Left renal pelvis (tissue), 4 donors: ENCODE measurements at places on chromosomes 7 and 10. TPM values are rescaled to one million over a fixed set of nuclear protein-coding genes. Genes with fewer than 3 reads are reported as not detected.
A peak's percentile ranks its signal among the peaks of the same experiment; 100 is the strongest.

DNA sequence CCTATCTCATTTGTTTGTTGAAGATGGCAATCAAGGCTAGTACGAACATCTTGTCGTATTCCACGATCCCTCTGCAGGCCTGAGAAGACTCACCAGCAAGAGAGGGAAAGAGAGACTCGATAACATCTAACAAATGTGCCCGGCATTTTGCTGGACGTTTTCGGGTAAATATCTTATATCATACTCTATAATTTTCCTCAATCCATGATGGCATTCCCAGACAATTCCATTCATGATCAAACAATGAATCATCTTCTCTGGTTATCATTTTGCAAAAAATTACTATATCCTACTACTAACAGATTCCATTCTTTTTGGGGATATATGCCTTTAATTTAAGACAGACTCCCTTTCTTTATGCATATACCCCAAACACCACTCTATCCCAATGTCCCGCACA, 118.1 kb downstream of the TYW1B start:
- DNase-seq, result no peak

DNA sequence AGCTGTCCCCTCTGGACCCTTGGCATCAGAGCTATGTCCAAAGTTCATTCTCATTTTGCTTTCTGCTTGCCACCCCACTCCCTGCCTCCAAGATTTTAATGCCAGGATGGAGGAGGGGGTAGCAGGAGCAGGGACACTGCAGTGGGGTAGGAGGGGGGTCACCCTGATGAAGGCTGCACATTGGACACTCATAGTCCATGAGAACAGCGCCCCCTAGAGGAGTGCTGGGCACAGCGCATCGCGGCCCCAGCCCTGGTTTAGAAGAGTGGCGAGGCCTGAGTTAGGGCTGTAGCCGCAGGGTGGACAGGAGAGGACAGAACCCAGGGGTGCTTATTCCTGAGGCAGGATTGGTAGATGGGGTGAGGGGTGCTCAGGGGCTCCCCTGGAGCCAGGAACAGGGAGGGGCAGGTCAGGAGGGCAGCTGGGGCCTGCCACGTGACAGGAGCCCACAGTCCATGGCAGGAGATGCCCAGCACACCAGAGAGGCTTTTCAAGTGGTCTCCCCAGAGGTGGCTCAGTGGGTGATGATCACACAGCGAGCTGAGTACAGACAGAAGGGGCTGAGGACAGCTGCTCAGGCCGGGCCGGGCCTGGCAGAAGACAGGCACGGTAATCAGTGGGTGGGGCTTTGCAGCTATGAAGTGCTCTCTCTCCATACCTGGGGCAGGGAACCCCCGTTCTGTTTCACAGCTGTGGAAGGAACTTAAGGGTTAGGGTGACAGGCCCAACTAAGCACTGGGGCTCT, 71.4 kb downstream of the NEURL1 start:
- DNase-seq, result no peak

DNA sequence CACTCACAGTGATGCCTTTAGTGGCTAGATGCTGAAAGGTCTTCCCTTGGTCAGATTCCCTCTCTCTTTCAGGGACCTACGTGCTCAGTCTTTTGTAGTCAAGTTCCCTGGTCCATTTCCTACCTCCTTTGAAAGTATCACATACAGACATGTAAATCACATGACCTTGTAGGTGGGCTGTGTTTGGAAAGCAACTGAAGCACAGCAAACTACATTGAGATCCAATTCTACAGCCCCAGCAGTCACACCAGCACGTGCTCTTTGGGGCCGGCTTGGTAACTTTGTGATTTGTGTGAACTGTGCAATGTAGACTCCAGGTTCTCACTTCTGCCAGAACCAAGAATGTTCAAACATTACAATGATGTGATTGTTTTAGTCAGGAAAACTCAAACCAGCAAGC, 89.7 kb upstream of the PLPP4 start:
- DNase-seq, result peak; percentile 36

GRCh38 chr7:8418629-8419245, 14.7 kb upstream of the NXPH1 start:
- DNase-seq, result peak; percentile 37

- DNase-seq, result no peak
Observed at GRCh38 chr7:124893140-124893827, 36.3 kb downstream of the POT1 start.

DNA sequence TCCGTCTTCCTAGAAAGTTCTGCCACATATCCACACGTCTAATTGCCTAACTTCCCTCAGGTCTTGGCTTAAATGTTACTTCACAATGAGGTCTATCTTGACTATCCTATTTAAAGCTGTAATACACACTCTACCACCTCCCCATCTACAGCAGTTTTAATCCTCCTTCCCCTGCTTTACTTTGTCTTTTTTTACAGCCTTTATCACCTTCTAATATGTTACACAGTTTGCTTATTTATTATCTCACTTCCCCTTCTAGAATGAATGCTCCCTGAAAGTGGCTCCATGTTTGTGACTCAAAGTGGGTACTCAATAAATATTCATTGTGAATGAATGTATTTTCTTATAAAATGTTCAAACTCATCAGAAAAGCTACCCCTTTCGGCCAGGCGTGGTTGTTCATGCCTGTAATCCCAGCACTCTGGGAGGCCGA, 13.6 kb upstream of the MICU1 start:
- DNase-seq, result no peak

GRCh38 chr7:22561321-22561811, 61.4 kb upstream of the STEAP1B start:
- no peak for DNase-seq

DNA sequence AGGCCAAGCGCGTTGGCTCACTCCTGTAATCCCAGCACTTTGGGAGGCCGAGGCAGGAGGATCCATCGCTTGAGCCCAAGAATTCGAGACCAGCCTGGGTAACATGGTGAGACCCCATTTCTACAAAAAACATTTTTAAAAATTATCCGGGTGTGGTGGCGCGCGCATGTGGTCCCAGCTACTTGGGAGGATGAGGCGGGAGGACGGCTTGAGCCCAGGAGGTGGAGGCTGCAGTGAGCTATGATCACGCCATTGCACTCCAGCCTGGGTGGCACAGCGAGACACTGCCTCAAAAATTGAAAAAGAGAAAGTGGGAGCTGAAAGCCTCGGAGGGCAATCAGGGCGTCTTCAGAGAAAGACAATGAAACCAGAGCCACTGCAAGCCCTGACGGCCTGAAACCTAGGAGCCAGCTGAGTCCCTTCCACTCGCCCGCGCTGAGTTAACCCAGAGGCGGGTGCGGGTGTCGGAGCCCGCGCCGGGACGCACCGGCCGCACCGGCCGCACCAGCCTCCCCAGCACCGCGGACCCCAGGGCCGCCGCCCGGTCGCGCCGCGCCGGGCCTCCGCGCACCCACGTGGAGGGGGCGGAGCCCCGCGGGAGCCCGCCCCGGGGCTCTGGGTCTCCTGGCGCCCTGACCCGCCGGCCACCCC, 22.4 kb downstream of the ZFAND2A start:
- DNase-seq, result no peak

DNA sequence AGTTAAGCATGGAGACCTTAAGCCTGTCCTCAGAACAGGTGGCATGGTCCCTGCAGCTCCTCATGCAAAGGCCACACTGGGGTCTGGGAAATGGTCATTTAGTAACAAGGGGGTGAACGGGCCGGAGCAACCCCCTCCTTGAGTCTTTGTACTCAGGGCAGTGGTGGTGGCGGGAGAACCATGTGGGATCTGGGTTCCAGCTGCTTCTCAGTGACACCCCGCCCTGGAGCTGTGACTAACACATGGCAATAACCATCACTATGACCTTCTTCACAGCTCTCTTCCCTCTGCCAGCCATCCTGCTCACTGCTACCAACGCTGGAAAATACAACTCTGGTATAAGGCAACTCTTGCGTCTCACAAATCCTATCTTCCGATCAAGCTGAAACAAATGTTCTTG, 203.4 kb upstream of the FRMD4A start:
- no peak for DNase-seq

Gene ZNF488
- polyA plus RNA-seq, result 5.5 TPM

Gene NUPR2
- polyA plus RNA-seq, result 0.25 TPM

Gene KLF14
- polyA plus RNA-seq, result 0.99 TPM
